ENCODE measurements at places on chromosomes 4 and X. TPM values are rescaled to one million over a fixed set of nuclear protein-coding genes. Genes with fewer than 3 reads are reported as not detected.

LRP2BP gene
- 0.45 TPM for total RNA-seq

MANBA gene
- total RNA-seq: 23.1 TPM

BTC gene
- total RNA-seq: not detected

EDA gene
- total RNA-seq: 2.4 TPM

STBD1 gene
- total RNA-seq: 6.1 TPM

FAM236C gene
- not detected for total RNA-seq

PRR32 gene
- total RNA-seq: not detected

ZNF518B gene
- 27.7 TPM for total RNA-seq

GPR82 gene
- total RNA-seq: not detected

ENPP6 gene
- total RNA-seq: not detected

CCKAR gene
- not detected for total RNA-seq

TIMM17B gene
- 16.2 TPM for total RNA-seq

Data from endothelial cell of coronary artery (primary cell).